ENCODE measurements at places on chromosomes 1 and 21. TPM values are rescaled to one million over a fixed set of nuclear protein-coding genes. Genes with fewer than 3 reads are reported as not detected.

The IL10 gene
- not detected for total RNA-seq

The OR10J1 gene
- not detected for total RNA-seq

The IL12RB2 gene
- total RNA-seq: not detected

The RPAP2 gene
- total RNA-seq: 9.3 TPM

The SPATC1L gene
- total RNA-seq: 4.0 TPM

The NBPF10 gene
- total RNA-seq: 1.5 TPM

The CHIA gene
- not detected for total RNA-seq

The CTH gene
- 0.99 TPM for total RNA-seq

The BRDT gene
- total RNA-seq: not detected

The CFAP74 gene
- not detected for total RNA-seq

The ATP6V1G3 gene
- total RNA-seq: not detected

The RIPPLY3 gene
- not detected for total RNA-seq

The DCST1 gene
- not detected for total RNA-seq

The CELA3B gene
- not detected for total RNA-seq

The LCE3E gene
- not detected for total RNA-seq
